ENCODE measurements at places on chromosomes 6 and 20.

DNA sequence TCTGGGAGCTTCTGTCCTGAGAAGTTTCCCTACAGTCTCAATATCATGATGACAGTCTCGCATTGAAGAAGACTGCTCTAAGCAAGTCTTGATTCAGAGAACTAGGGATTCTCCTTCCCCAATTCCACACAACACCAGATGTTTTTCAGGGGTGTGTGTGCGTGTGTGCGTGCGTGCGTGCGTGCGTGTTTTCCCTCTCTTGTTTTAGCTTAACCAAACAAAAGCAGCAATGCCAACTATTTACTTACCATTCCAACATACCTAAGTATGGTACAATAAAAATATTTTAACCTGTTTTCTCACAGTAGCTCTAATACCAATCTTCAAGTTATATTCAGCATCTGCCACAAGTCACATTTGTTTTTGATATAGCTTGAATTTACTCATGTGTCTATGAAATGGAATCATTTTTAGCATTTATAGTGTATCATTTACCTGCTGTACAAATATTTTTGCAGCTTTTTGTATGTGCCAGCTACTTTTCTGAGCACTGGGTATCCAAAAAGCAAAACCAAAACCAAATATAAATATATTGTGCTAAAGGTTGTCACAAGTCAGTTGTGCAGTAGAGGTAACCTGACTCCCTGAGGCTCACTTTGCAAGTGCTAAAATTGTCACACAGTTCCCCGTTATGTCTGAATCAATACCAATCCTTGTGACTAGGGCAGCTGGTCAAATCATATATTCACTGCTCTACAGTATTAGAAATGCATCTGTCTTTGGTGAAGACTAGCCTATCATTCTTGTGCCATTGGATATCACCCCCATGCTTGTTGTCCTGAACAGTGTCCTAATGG, 21.7 kb upstream of the MYLIP start:
- DNase-seq = no peak

GRCh38 chr6:46473881-46474280, 17.4 kb downstream of the RCAN2 start:
- DNase-seq = no peak

DNA sequence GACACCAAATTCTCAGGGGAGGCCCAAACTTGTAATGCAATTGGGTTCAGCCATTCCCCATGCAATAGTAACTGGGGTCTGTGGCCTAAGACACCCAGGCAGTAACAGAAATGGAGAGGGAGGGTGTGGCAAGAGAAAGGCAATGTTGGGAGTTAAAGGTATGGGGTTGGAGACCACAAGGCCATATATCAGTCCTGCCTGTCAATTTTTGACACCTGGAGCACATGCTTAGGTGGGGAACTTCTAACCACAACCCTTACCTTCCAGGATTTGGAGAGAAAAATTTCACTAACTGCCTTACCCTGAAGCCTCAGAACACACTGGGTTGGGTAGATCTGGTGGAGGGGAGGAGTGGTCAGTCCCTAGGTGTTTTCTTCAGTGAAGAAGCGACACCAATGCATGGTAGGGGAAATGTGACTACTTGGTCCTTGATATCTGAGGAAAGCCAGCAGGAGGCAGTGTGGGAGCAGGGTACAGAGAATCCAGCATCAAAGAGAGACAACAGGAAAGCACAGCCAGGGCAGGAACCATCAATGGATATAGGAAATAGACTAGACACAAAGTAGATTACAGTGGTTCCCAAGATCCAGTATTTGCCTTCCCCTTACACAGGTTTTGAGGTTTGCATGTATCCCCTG, 6.8 kb upstream of the USP49 start:
- DNase-seq = peak; percentile 16

DNA sequence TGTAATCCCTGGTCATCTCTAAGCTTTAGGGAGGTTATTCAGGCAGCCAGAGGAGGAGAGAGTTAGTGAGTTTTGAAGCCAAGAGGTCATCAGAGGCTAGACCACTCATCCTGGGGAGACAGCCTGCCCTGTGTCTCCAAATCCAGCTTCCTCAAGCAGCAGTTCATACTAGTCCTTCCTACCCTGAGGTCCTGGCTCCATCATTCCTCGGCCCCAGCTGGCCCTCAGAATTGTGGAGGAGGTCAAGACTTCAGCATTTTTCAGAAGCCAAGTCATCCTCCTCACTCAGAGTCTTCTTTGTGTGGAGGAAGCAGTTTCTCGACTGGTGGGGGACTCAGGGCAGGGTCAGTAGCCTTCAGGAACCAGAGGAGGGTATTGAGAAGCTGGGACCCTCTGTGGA, 12.4 kb upstream of the KIAA1755 start:
- no peak for DNase-seq

- DNase-seq = peak; percentile 94
These were observed 184.7 kb downstream of the CDH4 start for GRCh38 chr20:61436667-61437279.

DNA sequence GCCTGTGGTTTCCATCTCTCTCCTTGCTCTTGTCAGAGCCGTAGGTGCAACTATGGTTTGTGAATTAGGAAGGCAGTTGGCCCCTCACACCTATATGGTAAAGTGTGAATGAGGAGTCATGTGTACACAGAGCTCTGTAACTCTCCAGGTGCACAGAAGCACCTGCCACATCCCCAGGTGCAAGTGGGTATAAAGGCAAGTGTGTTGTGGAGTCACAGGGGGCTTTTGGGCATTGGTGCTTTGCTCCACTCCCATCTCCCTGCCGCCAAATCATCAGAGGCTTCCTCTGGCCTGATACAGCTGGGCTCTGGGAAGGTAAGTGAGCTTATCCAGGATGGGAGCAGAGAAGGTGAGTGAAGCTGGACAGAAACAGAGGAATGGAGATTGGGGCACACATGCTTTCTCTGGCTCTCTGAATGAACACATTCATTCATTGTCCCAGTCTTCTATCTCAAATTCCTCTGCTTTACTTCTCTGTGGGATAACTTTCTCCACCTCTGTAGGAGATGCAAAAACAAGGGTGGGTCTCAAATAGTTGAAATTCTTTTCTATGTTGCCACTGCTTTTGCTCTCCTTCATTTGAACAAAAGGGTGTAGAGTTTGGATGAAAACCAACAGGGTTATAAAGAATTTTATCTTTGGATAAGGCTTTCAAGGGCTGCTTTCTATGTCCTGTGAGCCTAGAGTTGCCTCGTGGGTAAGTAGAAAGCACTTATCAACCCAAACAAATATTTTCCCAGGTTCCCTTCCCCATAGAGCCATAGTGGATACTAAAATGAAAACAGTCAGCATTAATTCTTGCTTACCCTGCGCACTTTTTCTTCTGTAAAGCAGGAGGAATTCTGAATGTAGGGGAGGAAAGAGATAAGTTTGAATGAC, 45.0 kb upstream of the RIPOR2 start:
- peak; percentile 39 for DNase-seq

DNA sequence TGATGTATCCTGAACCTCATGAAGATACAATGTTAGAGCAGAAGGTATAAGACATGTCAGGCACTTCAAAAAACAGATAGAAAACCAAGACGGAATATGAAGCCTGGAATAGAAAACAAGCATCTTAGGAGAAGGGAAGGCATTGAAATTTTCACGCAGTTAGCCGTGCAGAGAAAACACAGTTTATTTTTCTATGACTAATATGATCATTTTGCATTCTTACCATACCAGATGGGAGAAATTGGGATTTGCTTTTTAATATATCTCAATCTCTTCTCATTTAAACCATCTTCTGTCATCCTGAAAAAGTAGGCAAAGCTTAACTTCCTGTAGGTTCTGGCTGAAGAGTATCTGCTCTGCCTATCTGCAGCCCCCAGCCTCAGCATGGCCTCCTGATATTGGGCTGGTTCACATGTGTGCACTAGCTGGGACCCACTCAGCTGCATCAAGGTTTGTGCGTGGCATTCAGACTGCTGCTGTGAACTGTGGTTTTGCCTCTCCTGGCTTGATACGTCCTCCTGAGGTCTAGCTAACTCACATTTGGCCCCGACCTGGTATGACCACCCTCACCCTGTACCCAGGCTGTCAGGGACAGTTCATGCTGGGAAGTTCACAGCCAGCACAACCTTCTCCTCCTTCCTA, 392.5 kb upstream of the SASH1 start:
- DNase-seq = no peak
